ENCODE measurements at places on chromosomes 4 and X.

- DNase-seq: no peak
Measured at GRCh38 chr4:120869613-120870278, 52.8 kb downstream of the PRDM5 start.

DNA sequence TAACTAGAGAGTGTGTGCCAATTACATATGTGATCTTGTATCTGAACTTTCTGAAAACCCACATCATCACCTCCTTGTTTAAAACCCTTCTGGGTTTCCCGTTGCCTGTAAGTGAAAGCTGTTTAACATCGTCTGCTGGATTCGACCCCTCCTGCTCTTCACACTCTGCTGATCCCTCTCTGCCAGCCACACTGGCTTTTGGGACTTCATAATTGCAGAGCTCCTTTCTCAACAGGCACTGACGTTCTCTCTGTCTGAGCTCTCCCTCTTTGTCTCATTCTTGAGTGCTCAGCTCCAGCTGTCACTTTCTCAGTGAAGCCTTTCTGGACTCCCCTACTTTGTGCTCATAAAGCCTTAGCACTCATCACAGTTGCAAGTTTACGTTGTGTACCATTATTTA, 153.9 kb downstream of the CEP135 start:
- DNase-seq: no peak

GRCh38 chr4:107319386-107319785, 283.3 kb upstream of the DKK2 start:
- DNase-seq: no peak

DNA sequence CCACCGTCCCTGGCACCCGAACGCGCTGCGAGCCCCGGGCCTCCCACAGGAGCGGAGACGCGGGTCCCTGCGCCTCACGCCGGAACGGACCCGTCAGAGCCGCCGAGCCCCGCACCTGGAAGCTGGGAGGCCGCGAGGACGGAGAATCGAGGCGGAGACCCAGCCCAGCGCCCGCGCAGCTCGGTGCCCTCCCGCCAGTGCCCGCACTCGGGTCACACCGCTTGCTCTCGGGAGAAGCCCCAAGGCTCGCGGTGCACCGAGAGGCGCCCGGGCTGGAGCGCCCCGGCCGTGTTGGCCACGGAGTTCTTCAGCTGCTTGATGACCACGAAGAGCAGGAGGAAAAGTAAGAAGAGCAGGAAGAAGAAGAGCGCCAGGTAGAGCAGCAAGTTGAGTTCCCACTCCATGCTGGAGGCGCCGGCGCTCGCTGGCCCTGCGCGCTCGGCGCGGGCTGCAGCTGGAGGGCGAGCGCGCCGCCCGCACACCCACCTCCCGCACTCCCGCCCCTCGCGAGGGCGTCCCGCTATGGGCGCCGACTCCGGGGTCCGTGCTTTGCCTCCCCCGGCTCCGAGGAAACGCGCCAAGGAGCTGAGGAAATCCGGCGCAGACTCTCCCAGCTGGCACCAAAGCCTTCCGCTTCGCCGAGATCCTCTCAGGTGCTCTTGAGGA, at the start of gene SMIM43:
Gene SMIM43, minus strand, starts transcription at position 463 of the 666 bp plus-strand sequence. Its CDS starts 59 bp downstream, at position 404.
- DNase-seq: no peak

All from stimulated activated CD4-positive, alpha-beta T cell treated with anti-CD3 and anti-CD28 coated beads, Interleukin-15, amount 100 ng/mL, for 1 hour (primary cell).